GM04503 (cell line): ENCODE measurements at places on chromosomes 4 and X.

DNA sequence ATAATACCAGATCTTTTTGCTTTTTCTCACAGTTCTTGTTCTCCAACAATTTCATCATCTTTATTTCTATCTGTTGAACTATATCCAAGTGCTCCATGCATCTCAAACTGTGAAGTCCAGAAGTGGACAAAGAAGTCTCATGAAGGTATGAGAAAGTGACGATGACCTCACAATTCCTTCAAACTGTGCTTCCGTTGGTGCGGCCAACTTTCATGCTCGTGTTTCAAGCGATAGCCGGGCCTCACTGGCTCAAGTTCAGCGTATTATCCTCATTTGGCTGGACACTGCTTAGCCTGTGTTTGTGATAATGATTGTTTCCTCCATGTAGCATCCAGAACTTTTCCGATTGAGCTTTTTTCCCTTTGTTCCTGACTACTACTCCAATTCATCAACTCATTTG, 143.1 kb downstream of the PALLD start:
- DNase-seq = no peak

GRCh38 chr4:38509551-38509950, 154.4 kb upstream of the KLF3 start:
- no peak for DNase-seq

DNA sequence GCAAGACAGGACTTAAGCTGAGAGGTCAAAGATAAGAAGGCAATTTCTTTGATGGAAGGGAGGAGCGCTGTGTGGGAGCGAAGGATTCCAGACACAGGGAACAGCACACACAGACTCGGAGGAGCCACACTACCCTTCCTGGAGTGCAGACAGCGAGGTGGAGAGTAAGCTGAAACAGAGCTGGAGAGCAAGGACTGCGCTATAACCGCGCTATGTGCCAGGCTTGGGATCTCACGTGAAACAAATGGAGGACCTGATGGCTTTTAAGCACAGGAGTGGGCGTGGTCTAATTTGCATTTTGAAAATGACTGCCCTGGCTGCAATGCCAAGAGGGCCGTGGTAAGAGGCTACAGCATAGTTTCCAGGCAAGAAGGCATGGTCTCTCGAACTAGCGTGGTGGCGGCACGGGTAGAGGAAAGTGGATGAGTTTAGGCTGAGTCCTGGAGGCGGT, 113.9 kb upstream of the SORBS2 start:
- no peak for DNase-seq

DNA sequence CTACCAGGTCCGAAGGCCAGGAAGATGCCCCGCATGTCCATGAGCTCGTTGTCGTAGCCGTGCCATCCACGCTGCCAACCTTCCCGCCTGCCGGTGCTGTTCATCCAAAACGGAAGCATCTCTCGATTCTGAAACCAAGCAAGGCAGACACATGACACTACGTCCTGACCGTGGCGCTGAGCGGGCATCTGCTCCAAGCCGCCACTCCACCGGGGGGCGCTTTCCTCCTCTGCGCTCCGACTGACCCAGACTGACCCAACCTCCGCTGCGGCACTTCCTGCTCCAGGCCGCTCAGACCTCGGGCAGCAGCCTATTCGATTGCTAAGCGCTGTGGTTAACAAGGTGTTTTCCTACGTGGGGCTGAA, 120.5 kb downstream of the ENPP6 start:
- no peak for DNase-seq

GRCh38 chrX:115350711-115351381, 61.3 kb downstream of the LUZP4 start:
- DNase-seq = peak; percentile 8

DNA sequence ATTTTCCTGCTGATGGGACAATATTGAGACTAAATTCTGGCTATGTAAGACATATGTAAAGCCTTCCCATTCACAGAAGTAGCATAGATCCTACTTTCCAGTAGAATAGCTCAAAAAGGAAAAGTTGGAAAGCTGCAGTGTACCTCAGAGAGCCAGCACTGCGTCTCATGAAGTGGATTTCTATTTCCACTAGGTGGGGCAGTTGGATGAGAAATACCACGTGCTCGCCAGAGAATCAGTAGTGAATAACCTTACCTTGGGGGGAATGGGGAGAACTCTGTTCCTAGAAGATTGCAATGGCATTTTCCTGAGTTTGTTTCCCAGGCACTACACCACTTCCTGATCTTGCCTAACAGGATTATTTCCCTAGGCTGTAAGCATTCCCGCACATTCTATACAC, 907.1 kb downstream of the FSTL5 start:
- no peak for DNase-seq

DNA sequence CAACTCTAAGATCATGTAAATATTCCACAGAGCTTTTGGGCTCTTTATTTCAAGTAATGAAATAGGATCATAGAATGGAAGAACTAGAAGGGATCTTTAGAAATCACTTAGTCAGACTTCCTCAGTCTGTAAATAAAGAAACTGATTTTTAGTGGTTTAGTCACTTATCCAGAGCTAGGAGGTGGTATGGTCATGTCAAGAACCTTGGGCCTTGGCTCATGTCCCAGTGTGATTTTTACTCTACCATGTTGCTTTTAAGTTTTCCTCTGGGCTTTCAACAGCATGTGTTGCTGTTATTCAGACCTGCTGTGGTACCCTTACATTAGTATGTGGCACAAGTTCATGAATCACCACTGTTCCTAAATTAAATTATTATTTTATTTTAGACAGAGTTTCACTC, 184.9 kb downstream of the FRAS1 start:
- DNase-seq = peak; percentile 8

DNA sequence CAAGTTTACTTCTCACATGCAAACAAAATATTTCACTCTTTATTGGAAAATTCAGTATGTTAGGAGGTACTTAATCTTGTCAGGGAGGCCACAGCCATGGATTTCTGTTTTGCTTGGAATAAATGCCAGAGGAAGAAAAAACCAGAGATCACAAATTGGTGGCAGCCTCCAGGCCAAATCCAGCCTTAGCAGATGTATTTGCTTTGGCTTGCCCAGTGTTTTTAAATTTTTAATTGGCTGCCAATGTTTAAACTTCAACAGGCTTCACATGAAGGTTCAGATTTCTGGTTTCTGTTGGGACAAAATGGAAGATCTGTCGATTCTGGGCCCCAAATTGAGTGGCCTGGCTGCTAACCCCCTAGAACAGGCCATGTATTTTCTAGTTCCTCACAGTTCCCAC, 19.2 kb downstream of the YY2 start:
- DNase-seq = no peak

GRCh38 chr4:112348488-112349158, 51.5 kb downstream of the ALPK1 start:
- DNase-seq = peak; percentile 58

DNA sequence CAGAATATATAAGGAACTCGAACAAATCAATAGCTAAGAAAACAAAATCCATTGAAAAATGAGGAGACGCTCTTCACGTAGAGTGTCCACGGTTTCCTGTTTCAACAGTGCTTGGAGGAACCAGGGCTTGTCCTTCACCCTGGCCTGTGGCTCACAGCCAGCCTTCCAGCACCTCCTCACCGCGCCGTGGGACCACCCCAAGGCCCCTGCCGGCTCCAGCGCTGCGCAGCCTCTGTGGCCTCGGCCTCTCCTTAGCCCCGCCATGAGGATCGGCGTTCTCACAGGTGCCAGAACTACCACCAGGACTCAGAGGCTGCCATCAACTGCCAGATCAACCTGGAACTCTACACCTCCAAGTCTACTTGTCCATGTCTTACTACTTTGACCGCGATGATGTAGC, 52.5 kb upstream of the CTSO start:
- no peak for DNase-seq

DNA sequence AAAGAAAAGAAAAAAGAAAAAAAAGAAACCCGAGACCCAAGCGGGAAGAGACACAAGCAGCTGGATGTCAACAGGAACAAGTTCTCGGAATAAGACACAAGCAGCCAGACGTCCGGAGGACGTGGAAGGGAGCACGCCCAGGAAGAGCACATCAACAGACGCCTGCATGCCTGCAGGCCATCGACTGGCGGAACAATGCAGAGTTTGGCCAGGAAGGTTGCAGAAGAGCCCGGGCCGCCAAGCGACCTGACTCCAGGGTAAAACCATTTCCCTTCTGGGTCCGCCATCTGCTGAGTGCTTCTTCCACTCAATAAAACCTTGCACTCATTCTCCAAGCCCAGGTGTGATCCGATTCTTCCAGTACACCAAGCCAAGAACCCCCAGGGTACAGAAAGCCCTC, 95.6 kb upstream of the PRR32 start:
- no peak for DNase-seq

GRCh38 chrX:53288189-53288588, 6.8 kb upstream of the IQSEC2 start:
- no peak for DNase-seq

- DNase-seq = no peak
These were observed 108.3 kb downstream of the NLGN4X start for GRCh38 chrX:6120329-6120728.

DNA sequence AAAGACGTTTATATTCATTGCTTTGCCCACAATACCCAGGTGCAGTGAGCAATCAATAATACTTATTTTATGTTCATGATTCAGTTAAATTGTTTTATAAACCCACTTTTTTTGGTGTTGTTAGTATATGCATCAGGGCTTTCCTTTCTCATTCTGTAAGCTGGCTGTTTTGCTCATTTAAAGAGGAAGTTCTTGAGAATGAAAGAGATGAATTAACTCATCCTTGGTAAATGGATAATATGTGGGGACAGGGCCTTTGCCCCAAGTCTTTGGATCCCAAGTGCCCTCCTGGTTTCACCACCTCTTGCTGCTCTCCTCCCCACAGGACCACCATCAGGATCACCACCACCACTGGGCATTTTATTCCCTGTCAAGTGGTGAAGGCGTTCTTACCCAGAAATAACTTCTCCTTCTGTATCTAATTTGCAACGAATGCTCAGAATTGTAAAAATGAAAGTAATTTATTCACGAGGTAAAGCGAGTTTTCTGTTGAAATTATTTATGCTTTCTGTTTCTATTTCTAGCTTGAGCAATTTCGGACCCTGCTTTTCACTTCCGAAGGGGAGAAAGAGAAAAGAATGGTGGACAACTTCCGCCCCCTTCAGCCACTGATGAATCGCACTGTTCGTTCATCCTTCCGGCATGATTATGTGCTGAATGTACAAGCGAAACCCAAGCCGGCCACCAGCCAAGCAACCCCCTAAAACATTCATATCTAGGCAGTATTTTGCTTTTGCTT, 8.2 kb upstream of the ZRSR2 start:
- DNase-seq = no peak
